NCI-H510A treated with DMSO at 0.1 percent for 48 hours (cell line): ENCODE measurements at places on chromosomes 16 and 17.

- no peak for DNase-seq
These were observed 25.2 kb upstream of the TNS4 start for GRCh38 chr17:40526668-40527067.

DNA sequence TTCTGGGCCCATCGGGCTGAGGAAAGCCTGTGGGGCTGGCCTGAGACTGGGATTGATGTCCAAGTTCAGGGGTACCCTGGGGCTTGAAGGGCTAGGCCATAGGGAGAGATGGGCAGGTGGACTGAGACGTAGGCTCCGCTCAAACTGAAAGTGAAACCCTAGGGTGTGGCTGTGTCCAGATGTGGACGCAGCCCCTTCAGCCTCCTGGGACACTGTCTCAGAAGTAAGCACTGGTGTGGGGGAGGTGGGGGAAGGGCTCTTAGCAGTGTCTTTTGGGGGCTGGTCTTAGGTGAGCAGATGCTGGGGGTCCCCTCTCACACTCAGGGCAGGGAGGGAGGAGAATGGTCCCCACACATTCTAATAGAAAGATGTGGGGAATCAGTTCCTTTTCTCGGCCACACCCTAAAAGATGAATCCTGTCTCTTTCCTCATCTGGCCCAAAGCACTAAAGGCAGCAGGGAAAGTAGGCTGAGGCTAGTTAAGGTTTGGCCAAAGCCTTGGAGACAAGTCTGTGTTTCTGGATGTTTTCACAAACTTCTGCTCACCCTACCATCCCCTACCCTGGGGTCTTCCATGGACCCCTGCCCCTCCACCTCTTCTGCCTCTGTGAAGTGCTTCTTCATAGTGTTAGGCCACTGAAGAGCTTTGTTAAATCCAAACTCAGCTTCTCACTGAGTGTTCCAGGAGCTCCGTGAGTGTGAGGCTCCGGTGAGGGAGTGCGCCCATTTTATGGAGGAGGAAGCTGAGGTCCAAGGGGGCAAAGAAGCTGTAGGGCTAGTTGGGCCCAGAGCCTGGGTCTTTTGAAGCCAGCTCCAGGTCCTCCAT, 5.6 kb downstream of the FMNL1 start:
- no peak for DNase-seq

- no peak for DNase-seq
These were observed 17.8 kb downstream of the SNN start for GRCh38 chr16:11685844-11686618.

DNA sequence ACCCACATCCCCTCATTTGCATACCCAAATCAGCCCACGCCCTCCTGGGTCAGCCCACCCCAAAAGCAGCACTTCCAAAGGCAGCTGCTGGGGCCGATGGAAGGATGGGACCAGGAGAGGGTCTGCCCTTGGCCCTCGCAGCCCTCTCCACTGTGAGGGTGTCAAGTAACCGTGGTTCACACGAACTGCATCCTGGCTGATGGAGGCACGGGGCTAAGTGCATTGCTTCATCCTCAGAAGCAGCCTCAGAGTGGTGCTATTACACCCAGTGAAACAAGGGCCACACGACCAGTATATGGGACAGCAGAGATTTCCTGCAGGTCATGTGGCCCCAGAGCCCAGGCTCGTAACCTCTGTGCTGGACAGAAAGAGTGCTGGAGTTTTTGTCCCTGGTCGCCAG, 13.2 kb upstream of the ATP2A3 start:
- DNase-seq, result no peak

DNA sequence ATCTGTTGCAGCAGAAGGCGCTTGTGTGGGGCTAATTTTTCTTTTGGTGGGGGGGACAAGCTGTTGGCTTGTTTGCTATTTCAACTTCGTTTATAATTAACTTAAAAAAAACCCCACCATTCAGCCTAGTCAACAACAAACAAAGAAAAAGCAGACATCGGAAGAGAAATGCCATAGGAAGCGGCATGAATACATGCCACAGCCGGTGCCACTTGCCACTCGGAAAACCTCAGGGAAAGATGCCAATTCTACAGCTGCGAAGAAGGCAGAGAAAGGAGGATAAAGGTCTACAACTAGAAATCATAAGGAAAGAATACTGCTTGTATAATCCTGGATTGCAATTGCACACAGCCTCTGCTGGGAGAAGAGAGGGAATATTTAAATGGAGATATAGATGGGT, 254.4 kb upstream of the PMFBP1 start:
- DNase-seq, result no peak

- DNase-seq, result no peak
These were observed 60.1 kb upstream of the MRTFB start for GRCh38 chr16:14011001-14011400.

- no peak for DNase-seq
These were observed 114.3 kb downstream of the NPIPB5 start for GRCh38 chr16:22624800-22625533.

DNA sequence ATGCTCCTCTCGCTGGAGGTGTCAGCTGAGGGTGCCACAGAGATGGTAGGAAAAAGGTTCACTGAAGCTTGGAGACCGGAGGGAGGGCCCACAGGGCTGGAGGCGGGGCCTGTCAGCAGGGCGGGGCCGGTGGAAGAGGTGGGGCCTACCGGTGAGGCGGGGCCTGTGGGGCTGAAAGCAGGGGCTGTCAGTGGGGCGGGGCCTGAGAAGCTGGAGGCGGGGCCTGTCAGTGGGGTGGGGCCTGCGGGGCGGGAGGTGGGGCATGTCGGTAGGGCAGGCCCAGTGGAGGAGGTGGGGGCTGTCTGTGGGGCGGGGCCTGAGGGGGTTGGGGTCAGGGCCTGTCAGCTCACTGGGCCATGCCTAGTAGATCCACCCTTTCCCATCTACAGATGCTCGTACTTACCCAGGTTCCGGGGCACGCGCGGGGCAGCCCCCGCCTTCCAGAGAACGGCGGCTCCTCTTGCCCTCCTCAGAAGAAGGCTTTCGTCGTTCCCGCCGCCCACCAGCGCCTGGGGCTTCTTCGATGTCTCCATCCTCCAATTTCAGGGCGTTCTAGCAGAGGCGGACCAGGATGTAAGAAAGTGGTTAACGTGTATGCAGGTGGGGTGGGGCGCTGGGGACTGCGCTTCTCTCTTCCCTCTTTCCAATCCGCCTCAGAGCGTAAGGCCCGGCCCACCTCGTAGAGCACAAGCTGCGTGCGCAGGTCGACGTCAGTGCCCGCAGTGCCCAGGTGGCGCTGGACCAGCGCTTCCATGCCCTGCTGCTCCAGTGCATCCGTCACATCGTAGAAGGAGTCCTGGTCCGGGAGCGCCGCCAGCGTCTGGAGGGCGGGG, 9.8 kb downstream of the TMEM208 start:
- DNase-seq, result no peak

- no peak for DNase-seq
These were observed 19.5 kb downstream of the COTL1 start for GRCh38 chr16:84598360-84598759.

DNA sequence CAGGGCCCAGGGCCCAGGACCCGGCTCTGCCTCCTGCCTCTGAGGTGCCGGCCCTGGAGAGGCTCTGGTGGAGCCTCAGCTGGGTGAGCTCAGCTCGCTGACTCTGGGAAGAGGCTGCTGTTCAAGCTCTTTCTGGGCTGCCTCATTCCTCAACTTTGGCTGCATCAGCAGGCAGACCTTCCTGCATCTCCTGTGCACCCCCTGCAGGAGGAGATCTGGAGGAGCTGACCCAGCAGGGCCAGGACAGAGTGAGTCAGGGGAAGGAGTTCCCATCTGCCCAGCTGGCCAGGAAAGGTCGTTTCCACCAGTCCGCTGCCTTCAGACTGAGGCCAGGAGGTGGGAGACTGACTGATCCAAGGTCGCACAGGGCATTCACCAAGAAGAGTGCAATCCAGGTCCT, 10.7 kb downstream of the CRHR1 start:
- DNase-seq, result no peak

- DNase-seq, result no peak
These were observed 2.7 kb downstream of the HS3ST3B1 start for GRCh38 chr17:14303343-14304221.

GRCh38 chr17:2067608-2068024, 12.7 kb downstream of the HIC1 start:
- no peak for DNase-seq

DNA sequence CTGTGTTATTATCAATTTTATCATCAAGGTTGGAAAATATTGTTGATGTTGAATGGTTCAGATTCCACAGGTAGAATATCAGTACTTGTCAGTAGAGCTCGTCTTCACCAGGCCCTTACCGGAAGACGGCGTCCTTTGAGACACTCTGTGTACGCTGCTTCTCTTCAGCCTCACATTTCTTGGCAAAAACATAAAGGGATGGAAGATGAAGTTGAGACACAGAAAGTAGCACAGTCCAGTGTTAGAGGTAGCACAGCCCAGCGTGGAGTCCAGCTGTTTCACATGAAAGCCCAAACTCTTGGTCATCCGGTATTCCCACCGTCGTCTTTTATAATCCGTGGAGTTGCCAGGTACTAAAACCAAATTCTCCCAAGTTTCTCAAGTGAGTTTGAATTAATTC, 30.4 kb downstream of the ATP2C2 start:
- DNase-seq, result no peak

DNA sequence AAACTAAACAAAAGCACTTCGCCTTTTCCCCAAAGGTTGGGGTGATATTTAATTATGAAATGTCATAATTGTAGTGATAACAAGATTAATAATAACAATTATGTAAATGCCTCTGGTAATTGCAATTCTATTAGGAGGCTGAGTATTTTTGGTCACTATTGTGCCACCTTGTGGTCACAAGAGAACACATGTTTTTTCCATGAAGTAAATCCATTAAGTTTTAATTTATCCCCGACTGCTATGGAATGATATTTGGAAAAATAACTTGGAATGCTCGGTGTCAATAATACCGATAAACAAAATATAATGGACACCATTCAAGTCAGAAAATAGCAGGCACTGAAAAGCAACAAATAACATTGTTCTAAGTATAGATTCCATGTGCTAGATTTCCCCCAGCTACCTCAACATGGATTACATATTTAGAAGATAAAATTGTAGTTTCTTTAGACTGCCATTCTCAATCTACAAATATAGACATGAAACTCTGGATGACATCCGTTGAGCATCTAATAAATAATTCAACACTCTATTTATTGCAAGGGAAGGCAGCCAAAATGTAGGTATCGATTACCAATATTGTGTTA, 25.0 kb upstream of the KCNJ2 start:
- peak; percentile 77 for DNase-seq

DNA sequence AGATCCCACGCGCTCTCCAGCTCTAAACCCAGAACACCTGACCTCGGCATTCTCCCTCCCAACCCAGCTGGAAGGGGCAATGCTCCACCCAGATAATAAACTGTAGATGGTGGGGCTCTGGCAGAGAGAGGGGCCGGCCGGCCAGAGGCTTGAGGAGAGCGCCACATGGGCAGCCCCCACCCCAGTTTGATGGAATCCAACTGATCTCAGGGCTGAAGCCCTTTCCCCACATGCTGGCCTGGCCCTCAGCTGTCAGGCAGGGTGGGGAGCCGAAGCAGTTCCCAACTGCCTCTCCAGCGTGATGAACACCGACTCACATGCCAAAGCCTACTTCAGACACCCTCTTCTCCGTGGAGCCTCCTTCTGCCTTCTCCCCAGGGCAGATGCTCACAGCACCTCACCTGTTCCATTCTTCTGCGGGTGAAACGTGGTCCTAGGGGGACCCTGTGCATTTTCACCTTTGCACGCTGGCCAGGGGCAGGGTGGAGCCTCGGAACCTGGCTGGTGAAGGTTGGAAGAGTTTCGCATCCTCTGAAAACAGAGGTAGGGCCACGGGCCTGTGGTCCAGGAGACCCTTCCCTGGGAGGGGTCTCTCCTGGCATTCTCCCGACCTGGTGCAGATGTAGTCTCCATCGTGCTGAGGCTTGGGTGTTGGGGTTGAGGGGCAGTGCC, 65.7 kb upstream of the ZNF469 start:
- DNase-seq, result no peak

DNA sequence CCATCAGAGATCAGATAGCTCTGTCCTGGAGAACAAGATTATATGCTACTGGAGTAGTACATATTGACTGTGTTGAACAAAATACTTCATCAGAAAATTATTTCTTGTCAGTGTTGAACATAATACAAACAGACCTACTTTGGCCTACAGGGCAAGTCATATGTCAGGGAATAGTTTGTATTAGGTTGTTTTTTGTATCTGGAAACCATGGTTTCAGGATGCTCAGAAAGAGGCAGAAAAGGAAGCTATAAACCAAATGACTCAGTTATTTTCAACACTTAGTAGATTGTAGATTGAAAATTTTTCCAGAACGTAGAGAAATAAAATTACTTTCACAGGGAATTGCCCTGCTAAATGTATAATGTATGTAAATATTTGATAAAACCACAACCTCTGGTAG, 198.4 kb downstream of the CYB561 start:
- DNase-seq, result no peak
